ENCODE measurements at places on chromosomes 3 and 15. TPM values are rescaled to one million over a fixed set of nuclear protein-coding genes. Genes with fewer than 3 reads are reported as not detected.

GRCh38 chr3:117589454-117589853 lies 879.9 kb downstream of the TUSC7 start:
- DNase-seq: no peak

DNA sequence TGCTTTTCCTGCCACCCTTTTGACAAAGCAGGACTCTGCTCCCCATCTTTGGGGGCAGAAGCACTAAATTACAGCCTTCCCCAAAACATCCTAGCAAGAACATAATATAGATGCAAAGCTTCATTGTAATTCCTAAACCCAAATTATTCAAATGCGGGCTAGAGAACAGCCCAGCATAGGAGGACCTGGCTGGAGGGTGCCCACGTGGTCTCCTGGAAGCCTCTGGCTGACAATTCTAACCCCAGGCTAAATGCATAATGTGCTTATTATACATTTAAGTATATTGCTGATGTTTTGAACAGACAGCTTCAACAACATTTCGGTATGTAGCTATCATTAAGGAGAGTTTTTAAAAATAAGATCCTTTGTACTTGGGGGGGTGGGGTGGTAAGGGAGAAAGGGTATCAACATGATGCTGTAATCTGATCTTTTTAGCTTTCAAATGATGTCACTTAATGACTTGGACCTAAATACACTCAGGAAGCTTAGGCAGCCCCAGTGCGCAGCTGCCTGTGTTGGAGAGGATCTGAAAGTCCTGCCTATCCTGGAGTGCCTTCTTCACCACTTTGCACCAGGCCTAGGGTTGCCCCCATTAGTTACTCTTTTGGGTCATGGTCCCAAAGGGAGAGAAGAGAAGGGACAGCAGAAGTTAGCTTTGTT lies 57.2 kb upstream of the USP3 start:
- DNase-seq: no peak

GRCh38 chr15:66251065-66251789 lies 2.3 kb downstream of the MEGF11 start:
- DNase-seq: no peak

GRCh38 chr15:91061997-91062396 lies 38.1 kb upstream of the SV2B start:
- DNase-seq: no peak

GRCh38 chr15:73792415-73792814 lies 39.3 kb upstream of the INSYN1 start:
- DNase-seq: no peak

GRCh38 chr3:176692199-176692965 lies 504.9 kb downstream of the TBL1XR1 start:
- DNase-seq: no peak

DNA sequence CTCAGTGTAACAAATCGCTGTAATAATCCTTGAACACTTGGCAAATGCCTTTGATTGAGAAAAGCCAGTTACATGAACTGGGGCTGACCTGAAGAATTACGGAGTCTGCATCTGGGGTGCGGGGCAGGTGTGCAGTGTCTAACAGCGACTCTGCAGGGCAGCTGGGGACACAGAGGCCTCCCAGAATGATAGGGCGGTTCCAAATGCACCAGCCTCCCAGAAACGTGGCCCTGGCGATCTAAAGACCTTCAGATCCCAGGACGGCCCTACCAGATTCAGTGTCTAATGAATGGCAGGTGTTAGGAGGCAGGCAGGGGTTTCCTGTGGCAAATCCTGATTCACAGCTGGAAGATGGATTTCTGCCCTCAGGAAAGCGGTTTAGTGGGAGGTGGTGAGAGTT lies 100.5 kb upstream of the RGMA start:
- no peak for DNase-seq

DNA sequence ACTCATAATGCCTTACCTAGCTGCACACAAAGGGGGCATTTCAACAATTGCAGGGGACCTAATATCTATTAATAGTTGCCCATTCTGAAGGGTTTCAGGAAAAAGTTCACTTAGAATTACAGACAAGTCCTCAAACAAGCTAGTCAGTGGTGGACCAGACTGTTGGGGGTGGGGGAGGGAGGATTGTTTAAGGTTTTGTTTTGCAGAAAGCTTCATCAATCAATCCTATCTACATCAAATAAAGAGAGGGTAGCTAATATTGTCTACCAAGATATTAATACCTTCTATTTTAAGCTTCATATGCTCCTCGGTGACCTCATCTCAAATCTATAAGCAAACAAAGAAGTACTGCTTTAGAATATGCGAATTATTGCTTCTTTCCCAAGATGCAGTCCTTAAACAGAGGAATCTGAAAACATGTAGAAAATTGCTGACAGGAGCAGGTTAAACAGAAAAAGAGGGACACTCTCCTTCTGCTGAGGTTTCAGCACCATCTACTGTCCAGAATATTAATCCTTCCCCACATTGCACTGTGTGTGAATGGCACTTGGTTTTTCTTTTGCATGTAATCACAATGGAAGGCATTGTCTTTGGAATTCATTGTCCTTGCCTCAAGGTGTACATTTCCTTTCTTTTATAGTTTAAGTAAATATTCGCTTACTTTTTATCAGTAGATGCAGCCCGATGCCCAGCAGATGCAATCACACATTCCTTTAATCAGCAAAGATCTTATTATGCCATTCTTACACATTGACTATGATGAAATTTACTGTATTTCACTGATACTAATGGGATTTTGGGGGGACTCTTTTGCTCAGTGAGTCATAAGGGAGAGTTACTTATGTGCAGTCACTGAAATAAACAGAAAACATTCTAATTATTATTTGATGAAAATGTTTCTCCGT lies 94.7 kb downstream of the IL5RA start:
- no peak for DNase-seq

GRCh38 chr3:53677413-53677812 lies 168.8 kb downstream of the CHDH start:
- no peak for DNase-seq

DNA sequence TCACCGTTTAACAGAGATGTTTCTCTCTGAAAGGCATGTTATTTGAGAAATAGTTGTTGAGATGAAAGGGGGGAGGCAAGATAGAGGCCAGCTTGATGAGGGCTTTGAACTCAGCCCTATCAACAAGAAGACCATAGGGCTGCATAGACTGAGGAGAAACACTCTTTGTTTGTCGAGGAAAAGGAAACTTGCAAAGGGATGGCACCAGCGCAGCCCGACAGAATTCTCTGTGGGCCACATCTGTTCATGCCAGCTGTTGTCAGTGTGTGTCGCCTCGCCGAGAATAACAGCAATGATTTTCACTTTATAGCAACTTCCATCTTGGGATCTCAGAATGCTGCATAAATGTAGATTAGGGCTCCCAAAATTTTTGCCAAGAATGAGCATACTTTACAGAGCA lies 478.3 kb upstream of the TPRG1 start:
- no peak for DNase-seq

DNA sequence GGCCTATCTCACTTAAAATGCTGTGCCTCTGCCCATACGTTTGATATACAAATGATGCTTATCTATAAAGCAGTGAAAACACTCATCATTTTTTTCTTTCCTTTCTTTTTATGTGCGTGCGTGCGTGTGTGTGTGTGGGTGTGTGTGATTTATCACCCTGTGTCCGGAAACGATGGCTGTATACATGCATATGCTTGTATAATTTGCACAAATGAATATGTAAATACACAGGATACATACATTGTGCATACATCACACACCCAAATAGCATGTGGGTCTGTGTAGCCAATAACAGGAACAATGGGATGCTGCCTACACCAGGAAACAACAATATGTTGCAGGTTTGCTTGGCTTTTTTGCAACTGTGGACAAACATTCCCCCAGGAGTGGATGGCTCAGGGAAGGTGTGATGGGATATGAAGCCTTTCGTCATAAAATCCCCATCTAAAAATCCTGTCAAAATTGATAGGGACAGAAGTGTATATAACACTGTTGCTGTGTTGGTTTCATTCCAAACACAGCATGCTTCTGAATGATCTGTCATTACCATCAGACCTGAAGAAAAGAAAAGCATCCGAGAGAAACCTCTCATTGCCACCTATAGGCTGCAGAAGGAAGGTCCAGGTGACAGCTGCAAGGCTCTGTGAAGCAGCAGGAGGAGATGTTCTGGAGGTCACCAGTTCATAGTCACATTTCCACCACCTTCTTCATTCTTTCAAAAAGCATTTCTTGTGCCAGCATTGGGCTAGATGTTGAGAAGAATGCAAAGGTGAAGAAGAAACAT lies 503.9 kb upstream of the NR2F2 start:
- DNase-seq: no peak

DNA sequence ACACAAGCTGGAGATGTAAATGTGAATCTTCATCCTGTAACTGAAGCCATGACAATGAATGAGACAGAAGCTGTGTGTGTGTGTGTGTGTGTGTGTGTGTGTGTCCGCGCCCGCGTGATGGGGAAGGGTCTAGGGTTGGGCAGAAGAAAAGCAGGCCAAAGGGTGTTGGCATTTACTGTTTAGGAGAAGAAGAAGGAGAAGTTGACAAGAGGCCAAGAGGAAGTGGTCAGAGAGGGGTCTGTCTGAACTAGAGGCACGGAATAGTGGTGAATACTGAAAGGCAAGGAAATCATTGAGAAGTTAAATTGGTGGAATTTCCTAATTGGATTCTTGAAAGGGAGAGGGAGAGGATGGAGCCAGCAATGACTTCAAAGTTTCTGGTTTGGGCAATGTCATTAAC lies 5.6 kb upstream of the NCEH1 start:
- no peak for DNase-seq

- no peak for DNase-seq
Measured at GRCh38 chr3:99670556-99670950, 32.2 kb downstream of the COL8A1 start.

DNA sequence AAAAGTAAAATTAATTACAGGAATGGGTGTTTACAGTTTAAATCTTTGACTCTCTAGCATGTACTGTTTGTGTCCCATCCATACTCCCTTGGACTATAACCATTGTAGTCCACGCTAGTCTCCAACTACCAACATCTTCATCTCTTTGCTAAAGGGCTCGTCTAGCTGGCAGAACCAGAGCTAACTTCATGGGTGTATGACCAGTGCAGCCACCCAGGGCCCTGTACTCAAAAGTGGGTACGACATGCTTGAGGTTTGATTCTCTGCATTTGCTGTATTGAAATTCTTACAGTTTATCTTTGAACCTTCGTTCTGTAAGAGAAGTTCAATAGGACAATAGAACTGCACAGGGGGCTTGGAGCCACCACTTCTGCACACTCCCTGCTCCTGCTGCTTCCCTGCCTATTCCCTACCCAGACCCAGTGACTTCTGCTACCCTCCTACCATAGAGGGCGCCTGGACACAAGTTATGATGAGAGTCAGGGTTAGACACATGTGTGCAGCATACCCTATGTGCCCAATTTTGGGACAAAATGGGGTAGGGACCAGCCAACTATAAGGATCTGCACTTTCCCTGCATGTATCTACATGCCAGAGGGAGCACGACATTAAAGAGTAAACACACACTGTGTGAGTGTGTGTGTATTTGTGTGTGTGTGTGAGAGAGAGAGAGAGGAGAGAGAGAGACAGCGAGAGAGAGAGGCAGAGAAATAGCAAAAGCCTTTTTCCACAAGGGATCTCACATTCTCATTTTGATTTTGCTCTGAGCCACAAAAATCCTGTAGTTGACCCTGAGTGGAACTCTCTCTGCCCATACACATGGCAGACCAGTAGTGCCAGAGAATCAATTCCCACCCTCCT lies 59.0 kb upstream of the NECTIN3 start:
- DNase-seq: no peak

- DNase-seq: no peak
Measured at GRCh38 chr15:70197318-70197944, 99.7 kb upstream of the TLE3 start.

Gene ZNF620
- total RNA-seq: 6.6 TPM

Gene ULK4
- 8.7 TPM for total RNA-seq

Gene CACNA2D2
- not detected for total RNA-seq

Gene DISP2
- 0.07 TPM for total RNA-seq

Gene GATM
- total RNA-seq: 0.46 TPM

Gene GOLGA6D
- not detected for total RNA-seq

Gene FAM227B
- 0.81 TPM for total RNA-seq

Gene TMEM212
- total RNA-seq: not detected

Gene CAMP
- not detected for total RNA-seq

Gene C15orf62
- total RNA-seq: 0.53 TPM

Gene PIGB
- 7.9 TPM for total RNA-seq

Gene CD96
- total RNA-seq: not detected

Gene DUOXA2
- total RNA-seq: not detected

Measured in pulmonary artery endothelial cell (primary cell).